ENCODE measurements at places on chromosomes 12 and 14.

GRCh38 chr14:24843494-24843893, 206.5 kb downstream of the STXBP6 start:
- no peak for DNase-seq

DNA sequence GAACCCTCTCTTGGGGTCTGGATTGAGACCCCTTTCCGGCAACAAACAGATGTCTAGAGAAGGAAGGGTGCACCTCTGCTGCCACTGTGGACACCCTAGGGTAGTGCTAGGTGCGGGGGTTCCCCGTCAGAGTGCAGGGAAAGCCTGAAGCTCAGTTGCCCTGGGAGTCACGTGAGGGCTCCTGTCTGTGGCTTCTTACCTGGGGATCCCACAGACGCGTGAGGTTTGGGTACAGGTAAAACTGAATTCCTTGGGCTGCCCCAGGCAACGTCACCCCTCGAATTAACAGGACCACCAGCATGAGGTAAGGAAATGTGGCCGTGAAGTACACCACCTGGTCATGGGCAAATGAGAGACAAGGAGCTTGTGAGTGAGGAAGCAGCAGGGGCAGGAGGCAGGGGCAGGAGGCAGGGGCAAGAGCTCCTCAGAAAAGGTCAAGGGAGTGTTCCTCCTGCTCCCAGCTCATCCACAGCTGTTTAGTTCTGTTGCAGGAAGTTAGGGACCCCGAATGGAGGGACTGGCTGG, 21.0 kb upstream of the SLC6A12 start:
- no peak for DNase-seq

DNA sequence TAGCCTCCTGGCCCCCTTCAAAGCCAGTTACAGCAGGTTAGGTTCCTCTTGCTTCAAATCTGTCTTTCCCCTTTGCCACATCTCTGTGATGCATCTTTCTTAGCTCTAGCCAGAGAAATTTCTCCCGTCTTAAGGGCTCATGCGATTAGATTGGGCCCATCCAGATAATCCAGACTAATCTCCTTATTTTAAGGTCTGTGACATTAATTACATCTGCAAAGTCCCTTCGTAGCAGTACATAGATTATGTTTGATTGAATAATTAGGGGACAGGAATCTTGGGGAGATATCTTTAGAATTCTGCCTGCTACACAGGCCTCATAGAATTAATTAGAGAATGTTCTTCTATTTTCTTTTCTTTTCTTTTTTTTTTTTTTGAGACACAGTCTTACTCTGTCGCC, 79.3 kb downstream of the SPATS2 start:
- no peak for DNase-seq

DNA sequence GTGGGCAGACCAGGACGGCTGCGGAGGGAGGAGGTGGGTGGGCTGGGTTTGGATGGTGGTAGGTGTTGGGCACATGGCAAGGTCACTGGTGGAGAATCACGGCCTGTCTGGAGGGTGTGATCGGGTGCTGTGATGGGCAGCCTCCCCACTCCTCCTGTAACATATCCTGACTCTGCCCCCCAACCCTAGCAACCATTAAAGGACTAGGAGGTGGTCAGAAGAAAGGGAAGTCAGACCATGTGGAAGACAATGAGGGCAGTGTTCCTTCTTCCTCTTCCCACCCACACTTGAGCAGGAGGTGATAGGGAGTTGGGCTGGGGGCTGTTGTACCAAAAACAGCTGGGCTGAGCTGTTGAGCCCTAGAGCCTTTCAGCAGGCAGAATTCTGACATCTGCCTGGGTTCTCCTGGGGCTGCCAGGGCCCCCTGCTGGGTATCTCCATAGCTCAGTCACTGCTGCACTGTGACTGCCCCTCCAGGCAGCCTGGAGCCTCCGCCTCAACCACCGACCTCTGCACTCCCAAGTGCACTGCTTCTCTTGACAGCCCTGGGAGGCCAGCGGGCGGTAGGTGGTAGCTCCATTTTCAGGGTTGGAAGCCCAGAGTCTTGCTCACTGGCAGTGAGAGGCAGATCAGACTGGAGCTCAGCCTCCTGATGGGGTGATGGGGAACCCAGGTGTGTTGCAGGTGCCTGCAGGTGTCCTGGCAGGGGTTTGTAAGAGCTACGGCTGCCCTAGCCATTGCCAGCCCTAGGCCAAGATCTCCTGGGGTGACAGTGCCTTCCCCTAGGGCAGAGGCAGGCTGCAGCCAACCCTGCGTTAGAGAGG, 15.4 kb downstream of the VASH1 start:
- no peak for DNase-seq

GRCh38 chr12:2149091-2149490, 96.3 kb downstream of the CACNA1C start:
- DNase-seq: no peak

DNA sequence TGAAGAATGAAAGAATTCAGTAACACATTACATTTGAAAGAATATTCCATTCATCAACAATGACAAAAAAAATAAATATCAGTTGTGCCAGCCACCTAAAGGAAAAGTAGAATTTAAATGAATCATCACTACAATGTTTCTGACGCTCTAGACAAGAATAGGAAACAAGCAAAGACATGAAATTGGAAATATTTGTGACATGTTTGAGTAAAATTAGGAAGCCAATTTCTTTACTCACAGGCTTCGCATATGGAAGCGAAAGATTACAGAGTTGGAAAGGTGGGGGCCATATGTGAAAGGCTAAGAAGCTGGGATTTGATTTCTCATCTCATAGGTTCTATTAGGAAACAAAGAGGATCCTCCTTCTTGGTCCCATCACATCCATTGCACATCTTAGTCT, 279.0 kb downstream of the IPO8 start:
- DNase-seq: no peak
